ENCODE measurements at places on chromosomes 3 and 15.

DNA sequence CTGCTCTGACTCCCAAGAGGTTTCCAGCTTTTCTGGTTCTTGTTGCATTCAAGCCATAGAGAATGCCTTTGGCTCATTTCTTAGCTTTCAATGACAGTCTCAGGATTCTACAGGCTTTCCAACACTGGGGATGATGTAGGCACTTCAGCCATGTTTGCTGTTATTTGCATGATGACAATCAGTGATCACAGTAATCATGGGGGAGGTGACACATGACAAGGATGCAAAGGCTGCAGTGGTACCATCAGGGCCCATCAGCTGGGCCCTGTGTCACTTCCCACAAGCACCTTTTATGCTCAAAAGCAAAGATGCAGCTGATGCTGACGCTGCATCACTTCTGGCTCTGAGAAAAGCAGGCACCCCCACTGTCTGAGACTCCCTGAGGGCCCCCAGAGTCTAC is 18.6 kb downstream of the EPHB1 start:
- no peak for DNase-seq

GRCh38 chr15:73732930-73733329 is 20.2 kb downstream of the INSYN1 start:
- DNase-seq, result no peak

DNA sequence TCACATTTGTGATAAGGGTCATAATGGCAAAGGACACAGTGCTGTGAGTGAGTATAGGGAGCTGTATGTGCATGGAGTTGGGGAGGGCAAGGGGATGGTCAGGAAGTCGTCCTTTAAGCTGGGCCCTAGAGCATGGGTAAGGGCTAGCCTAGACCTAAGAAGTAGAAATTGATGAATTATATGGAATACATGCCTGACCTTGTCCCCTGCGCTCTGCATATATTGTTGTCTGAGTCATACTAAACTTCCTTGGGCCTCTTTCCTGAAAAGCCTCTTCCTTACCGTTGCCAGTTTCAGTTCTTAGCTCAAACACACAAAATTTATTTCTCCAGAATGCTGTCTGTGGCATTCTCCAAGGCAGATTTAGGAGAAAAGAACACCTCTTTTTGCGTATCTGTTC is 4.6 kb downstream of the SNRK start:
- DNase-seq, result no peak

DNA sequence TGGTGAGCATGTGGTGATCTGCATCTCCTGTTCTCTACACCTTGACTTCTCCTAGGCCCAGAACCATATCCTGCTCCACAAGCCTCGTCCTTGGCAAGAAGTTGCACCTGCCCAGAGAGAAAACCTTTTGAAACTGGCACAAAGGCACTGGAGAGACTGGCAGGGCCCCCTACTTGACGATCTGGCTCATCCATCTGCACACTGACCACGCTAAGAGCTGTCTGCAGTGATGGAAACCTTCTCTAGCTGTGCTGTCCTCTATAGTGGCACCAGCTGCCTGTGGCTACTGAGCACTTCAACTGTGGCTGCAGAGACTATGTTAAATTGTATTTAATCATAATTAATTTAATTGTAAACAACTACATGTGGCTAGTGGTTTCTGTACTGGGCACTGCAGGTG is 26.2 kb upstream of the SRP14 start:
- DNase-seq, result no peak

GRCh38 chr3:122538956-122539490 is 24.3 kb upstream of the KPNA1 start:
- DNase-seq, result no peak

Measured in AG04450 (cell line).